ENCODE measurements at places on chromosomes 12 and 14.

GRCh38 chr14:66072190-66073084 is 413.7 kb upstream of the CCDC196 start:
- no peak for DNase-seq

DNA sequence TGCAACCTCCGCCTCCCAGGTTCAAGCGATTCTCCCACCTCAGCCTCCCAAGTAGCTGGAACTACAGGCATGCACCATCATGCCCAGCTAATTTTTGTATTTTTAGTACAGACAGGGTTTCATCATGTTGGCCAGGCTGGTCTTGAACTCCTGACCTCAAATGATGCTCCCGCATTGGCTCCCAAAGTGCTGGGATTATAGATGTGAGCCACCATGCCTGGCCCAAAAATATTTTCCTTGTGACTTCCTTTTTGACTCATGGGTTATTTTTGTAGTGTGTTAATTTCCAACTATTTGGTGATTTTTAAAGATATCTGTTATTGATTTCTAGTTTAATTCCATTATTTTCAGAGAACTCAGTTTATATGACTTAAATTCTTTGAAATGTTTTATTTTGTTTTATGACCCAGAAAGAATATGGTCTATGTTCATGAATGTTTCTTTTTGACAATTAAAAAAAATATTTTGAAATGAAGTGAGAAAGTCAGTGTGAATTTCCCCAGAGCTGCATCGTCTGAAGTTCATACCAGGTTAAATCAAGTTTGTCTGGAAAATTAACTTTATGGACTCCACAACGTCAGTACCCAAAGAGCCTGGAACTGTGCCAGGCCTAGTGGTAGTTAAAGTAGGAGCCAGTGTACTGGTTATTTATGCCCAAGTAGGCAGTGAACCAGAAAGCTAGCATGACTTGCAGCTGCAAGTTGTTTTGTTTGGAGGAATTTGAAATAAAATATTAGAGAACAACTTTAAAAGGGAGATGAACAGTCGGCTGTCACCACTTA is 2.8 kb upstream of the CDKL1 start:
- DNase-seq: peak; percentile 37

DNA sequence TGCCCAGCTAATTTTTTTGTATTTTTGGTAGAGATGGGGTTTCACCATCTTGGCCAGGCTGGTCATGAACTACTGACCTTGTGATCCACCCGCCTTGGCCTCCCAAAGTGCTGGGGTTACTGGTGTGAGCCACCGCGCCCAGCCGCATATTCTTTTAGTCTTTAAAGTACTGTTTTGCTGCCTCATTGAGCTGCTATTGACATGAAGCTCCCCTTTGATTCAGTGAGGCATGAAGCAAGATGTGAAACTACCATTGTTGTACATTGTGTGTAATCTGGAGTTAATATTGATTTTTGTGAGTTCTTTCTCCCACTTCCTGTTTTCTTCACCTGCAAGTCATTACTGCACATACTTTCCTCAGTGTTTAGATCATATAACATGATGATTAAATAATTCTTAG is 80.8 kb downstream of the MNAT1 start:
- DNase-seq: no peak

DNA sequence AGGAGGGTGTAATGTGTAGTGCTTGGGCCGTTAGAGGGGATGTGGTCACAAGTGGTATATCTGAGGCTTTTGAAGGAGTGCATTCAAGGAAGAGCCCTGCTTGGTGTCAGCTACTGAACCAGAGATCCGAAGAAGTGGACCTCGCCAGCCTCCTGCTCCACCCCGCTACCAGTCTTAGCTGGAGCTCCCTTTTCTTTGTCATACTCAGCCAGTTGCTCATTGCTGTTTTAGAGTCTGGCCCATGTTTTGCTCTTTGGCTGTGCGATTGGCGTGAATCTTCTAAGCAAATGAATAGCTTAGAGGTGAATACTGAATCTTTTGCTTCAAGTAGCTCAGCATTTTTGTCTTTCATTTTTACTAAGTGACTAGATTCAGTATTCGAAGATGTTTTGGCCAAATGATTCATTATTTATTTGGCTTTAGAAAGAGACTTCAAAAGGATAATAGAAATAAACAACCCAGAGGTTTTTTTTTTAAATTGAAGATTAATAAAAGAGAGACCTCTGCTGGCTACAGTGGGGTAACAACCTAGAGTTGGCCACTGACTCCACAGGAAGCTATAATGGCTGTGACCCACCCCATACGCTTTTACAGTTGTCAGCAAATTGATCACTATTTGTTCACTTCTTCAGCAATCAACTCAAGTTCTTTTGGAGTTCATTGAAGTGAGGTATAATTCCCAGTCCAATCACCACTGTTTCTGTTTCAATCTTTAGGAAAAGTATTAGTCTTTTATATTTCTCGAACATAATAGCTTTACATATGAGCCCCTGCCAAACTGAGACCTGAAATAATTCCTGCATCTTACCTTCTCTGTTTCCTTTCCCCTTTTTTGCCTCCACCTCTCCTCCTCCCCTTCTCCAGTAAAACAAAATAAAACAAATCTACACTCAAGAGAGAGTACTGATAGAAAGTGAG is 19.9 kb downstream of the CDKN1B start:
- peak; percentile 57 for DNase-seq

- DNase-seq: no peak
These were observed 7.0 kb downstream of the STON2 start for GRCh38 chr14:81392976-81393643.

DNA sequence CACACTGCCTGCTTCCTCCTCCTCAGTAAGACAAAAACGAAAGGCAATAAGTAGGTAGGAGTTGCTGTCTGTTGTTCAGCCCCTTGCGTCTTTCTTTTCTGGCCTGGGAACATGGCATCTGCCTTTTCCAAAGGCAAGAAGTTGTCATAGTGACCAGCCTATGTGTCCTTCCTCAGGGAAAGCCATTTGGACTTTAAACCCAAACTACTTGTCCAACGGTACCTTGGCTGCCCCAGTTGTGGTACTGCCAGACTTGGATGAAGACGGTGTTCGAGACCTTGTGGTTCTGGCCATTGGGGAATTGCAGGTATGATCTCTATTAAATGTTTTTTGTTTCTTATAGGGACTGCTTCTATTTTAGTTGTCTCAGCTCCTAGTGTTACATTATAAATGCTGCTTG is 18.5 kb downstream of the FAM234B start:
- no peak for DNase-seq

DNA sequence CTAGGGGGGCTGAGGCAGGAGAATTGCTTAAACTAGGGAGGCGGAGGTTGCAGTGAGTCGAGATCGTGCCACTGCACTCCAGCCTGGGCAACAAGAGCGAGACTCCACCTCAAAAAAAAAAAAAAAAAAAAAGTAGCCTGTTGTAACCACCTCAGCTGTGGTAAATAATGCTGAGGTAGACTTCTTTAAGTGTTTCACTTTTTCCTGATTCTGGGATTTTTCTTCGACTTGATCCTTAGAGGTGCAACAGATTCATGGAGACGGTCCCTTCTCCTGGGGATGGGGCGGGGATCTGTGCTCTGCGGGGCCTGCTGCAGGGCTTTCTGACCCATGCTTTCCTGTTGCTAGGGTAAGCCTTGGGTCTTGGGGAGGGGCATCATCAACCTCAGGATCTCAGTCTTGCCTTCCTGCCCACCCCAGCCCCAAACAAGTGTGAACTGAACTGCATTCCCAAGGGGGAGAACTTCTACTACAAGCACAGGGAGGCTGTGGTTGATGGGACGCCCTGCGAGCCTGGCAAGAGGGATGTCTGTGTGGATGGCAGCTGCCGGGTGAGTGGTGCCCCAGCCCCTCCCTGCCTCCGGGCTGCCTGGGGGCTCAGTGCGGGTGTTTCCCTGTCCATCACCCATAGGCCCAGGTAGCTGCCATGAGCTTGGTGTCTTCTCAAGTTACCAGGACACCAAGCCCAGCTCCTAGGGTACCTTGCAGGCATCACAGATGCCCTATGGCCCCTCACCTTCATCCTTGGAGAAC is 12.4 kb downstream of the PAPLN start:
- no peak for DNase-seq

- peak; percentile 48 for DNase-seq
These were observed 35.8 kb downstream of the BHLHE41 start for GRCh38 chr12:26088998-26089397.

All from hepatocyte (in vitro differentiated cells).